ENCODE measurements at places on chromosomes 6 and 20.

GRCh38 chr6:47267301-47267700, 42.4 kb downstream of the TNFRSF21 start:
- no peak overlapping the region for H3K27ac ChIP-seq
- H3K36me3 ChIP-seq = no peaks in the 10 kb centered on the region
- H3K4me1 ChIP-seq = no peaks in the 10 kb centered on the region
- no peaks in the 10 kb centered on the region for H3K27me3 ChIP-seq
- H3K4me3 ChIP-seq = no peak overlapping the region
- DNase-seq = no peak

DNA sequence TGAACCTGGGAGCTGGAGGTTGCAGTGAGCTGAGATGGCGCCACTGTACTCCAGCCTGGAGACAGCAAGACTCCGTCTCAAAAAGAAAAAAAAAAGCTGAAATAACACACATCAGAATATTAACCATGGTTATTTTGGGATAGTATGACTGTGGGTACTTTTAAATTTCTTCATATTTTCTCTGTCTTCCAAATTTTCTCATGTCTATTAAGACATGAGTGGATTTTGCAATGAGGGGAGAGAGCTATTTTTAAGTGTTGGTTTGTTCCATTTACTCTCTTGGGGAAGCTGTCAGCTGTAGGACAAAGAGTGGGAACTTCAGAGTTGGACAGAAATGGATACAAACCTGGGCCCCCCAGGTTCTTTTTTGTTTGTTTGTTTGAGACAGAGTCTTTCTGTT, 10.3 kb downstream of the ADISSP start:
- no peak for DNase-seq
- H3K4me1 ChIP-seq = peaks cover 4% of the 10 kb centered on the region
- H3K27ac ChIP-seq = no peak overlapping the region
- no peaks in the 10 kb centered on the region for H3K27me3 ChIP-seq
- peaks cover 15% of the 10 kb centered on the region for H3K36me3 ChIP-seq

- H3K27ac ChIP-seq = no peak overlapping the region
- H3K36me3 ChIP-seq = peaks cover 3% of the 10 kb centered on the region
- no peaks in the 10 kb centered on the region for H3K27me3 ChIP-seq
Observed at GRCh38 chr20:35269055-35269781, 8.7 kb downstream of the MMP24OS start.

- no peak for DNase-seq
- H3K4me1 ChIP-seq = no peaks in the 10 kb centered on the region
- peaks cover 6% of the 10 kb centered on the region for H3K27me3 ChIP-seq
Observed at GRCh38 chr6:150667977-150668716, 68.5 kb downstream of the PLEKHG1 start.

- no peaks in the 10 kb centered on the region for H3K36me3 ChIP-seq
- peaks cover 31% of the 10 kb centered on the region for H3K4me1 ChIP-seq
- peaks cover under 1% of the 10 kb centered on the region for H3K27me3 ChIP-seq
Observed at GRCh38 chr6:128655978-128656498, 135.6 kb upstream of the PTPRK start.

DNA sequence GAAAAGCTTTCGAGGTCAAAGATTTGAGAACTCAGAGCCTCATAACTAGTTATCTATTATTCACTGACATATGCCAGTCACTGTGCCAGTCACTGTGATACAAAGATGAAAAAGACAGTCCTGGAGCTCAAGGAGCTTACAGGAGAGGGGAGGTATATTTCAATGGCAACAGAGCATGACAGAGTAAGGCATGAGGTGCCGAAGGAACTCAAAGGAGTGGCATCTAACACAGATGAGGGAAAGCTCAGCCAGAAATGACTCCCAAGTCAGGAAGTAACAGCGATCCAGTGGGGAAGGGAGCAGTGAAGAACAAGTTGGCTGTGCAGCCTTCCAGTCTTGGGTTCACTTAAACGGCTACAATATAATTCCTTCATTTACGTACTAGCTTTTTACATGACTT, 46.6 kb downstream of the DTNBP1 start:
- no peak for DNase-seq
- H3K27ac ChIP-seq = no peak overlapping the region
- H3K36me3 ChIP-seq = peaks cover 25% of the 10 kb centered on the region
- H3K4me1 ChIP-seq = peaks cover 26% of the 10 kb centered on the region

DNA sequence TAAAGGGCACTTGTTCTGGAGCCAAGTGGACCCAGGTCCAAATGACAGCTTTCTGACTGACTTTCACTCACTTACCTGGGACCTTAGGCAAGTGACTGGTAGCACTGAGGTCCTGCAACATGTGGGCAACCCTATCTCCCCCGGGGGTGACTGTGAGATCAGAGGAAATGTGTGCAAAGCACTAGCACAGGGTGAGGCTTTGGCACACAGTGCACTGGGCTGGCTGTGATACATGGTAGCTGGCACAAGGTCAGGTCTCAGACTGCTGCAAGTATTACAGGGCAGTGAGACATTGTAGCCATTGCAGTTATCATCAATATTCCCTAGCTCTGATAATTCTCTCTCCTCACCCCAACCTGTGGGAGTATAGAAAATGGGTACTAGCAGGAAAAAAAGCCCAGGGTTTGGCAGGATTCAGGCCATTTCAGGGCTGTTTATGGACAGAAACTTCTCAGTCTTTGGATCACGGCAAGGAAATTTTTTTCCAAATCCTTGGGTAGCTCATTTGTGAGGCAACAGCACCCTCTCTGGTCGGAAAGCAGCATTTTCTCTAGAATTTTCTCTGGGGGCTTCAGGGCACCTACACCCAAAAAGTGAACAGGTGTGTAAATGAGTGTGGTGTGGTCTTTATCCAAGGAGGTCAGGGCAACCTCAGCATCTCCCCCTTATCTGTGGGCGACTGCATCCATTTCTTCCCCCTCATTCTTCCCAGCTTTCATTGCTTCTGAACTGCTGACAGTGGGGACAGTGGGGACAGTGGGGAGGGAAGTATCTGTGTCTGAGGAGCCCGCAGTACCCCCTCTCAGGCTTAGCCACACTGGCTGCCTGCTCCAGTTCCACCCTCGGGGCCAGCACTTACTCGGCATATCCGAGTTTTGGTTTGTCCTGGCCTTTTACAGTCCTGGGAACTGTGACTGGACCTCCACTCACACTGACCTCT, 148.7 kb upstream of the PHACTR3 start:
- H3K4me1 ChIP-seq = no peaks in the 10 kb centered on the region
- peaks cover 2% of the 10 kb centered on the region for H3K27me3 ChIP-seq
- H3K36me3 ChIP-seq = no peaks in the 10 kb centered on the region
- DNase-seq = no peak

GRCh38 chr20:4156411-4156810, 141.1 kb upstream of the RNF24 start:
- no peak overlapping the region for H3K4me3 ChIP-seq
- DNase-seq = no peak
- no peak overlapping the region for H3K27ac ChIP-seq
- H3K27me3 ChIP-seq = peaks cover 14% of the 10 kb centered on the region
- peaks cover 2% of the 10 kb centered on the region for H3K4me1 ChIP-seq

DNA sequence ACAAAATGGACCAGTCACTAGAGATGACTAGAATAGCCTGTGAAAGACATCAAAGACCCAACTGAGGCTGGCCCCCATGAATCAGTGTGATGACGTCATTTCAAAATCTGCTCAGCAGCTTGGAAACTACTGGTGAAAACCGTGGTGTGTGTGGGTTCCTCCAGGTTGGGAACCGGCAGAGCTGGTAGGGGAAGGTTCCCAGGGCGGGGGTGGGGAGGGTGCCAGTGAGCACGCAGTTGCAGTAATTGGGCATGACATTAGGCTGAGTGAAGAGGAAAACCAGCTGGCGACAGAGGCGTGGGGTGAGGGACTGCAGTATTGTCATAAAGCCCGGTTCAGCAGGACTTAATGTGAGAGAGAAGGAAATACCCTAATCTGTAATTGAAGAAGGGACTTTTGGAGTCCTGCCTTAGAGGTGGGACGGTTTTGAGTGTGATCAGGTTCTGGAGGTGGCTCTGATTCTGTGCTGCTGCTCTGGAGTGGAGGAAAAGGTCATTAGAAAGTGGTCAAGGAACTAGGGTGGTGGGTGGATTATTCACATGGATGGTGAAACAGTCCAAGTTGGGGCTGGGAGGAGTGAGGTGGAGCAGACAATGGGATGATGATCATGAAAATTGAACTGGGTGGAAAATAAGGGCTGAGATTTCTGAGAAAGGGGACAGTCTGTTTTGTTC, 52.0 kb upstream of the MTHFD1L start:
- H3K27ac ChIP-seq = peak overlapping the region; percentile 85
- peaks cover 23% of the 10 kb centered on the region for H3K4me1 ChIP-seq
- DNase-seq = peak; percentile 75
- peaks cover 25% of the 10 kb centered on the region for H3K27me3 ChIP-seq
- no peaks in the 10 kb centered on the region for H3K36me3 ChIP-seq

DNA sequence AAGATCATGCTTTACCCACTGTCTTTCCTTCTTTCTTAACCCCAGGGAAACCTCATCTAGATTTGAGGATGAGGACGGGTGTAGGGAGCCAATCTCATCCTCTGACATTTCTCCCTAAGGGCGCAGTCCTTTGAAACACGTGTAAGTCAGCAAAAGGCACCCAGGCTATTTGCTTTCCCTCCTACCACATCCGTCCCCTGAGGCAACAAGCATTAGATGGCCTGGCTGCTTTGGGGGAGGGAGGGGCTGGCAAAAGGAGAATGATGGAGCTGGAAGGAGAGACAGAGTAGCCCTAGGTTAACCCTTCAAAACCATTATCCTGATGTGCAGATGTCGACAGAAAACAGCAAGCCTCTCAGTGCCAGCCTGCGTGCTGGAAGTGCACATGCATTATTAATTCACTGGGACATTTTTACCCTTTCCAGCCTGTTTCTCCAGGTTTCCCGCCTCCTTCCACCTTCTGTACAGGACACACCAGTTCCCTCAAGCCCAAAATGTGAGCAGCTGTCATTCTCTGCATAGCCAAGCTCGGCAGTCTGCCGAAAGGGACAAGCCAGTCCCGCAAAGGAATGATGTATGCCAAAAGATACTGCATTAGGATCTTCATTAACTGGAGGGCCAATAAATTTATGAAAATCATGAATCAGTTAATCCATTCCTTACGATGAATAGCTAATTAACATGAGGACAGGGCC, 547.2 kb downstream of the CD83 start:
- H3K4me3 ChIP-seq = no peak overlapping the region
- no peaks in the 10 kb centered on the region for H3K36me3 ChIP-seq
- H3K4me1 ChIP-seq = peaks cover 21% of the 10 kb centered on the region
- peak; percentile 31 for DNase-seq

DNA sequence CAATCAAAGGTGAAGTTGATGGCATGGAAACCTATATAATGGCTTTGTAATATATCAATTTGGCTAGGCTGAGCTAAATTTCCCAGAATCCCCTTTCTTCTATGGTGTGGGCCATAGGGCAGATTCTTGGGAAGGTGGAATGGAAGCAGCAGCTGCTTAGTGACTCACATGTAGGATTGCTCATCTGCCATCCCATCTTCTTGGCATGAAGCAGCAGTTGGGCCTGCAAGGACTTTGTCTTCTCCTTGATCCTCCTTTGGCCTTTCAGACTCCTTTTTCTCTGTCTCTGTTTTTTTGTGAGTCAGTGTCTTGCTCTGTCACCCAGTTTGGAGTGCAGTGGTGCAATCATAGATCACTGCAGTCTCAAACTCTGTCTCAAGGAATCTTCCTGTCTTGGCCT, 52.6 kb upstream of the CEP162 start:
- H3K27ac ChIP-seq = no peak overlapping the region
- peaks cover 26% of the 10 kb centered on the region for H3K27me3 ChIP-seq
- H3K4me1 ChIP-seq = no peaks in the 10 kb centered on the region
- no peaks in the 10 kb centered on the region for H3K36me3 ChIP-seq
- no peak overlapping the region for H3K4me3 ChIP-seq

GRCh38 chr6:154535147-154535546, 24.7 kb upstream of the CNKSR3 start:
- H3K4me3 ChIP-seq = no peak overlapping the region
- H3K36me3 ChIP-seq = no peaks in the 10 kb centered on the region
- no peak for DNase-seq
- H3K27ac ChIP-seq = no peak overlapping the region
- no peaks in the 10 kb centered on the region for H3K27me3 ChIP-seq

GRCh38 chr6:54102238-54102637, 9.0 kb upstream of the MLIP start:
- H3K27ac ChIP-seq = no peak overlapping the region
- no peaks in the 10 kb centered on the region for H3K36me3 ChIP-seq
- DNase-seq = no peak

DNA sequence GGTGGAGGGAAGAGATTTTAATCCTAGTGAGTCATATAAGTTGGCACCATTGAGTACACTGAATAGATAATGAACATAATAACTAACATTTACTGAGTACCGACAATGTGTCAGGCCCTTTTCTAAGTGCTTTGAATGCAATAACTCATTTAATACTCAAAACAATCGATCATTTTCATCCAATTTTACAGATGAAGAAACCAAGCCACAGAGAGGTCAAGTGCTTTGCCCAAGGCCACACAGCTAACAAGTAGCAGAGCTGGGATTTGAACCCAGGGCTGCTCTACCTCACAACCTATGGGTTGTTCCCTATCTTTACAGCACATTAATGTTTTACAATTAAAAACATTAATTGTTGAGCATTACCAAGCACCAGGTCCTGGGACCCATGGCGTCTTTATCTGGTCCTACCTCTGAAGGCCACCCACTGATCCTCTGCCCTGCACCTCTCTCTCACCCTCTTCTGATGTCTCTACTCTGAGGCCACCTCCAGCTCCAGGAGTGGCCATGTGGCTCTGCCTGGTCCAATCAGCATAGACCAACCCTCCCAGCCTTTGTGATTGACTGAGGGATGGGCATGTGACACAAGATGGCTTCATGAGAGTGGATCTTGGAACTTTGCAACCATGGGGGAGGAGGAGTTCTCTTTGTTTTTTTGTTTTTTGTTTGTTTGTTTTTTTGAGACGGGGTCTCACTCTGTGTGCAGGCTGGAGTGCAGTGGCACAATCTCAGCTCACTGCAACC, 83.9 kb downstream of the KCNB1 start:
- DNase-seq = no peak
- no peak overlapping the region for H3K27ac ChIP-seq
- H3K27me3 ChIP-seq = no peaks in the 10 kb centered on the region
- no peaks in the 10 kb centered on the region for H3K4me1 ChIP-seq

DNA sequence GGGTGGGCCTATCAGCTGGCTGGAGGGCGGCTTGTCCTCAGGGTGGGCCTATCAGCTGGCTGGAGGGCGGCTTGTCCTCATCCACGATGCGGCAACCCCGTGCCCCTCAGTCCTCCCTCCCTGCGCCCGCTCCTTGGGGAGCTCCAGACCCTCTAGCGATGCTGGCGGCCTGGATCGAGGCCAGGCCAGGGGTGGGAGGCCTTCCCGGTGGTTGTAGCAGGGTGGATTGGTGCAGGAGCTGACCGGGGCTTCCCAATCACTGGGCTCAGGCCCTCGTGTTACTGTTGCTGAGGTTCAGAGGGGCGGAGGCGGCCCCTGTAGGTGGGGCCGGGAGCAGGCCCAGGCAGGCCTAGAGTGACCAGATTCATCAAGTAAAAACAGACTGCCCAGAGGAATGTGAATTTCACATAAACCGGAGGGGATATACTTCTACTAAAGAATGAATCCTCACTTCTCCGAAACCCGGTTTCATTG, 8.8 kb downstream of the SLC17A9 start:
- H3K36me3 ChIP-seq = no peaks in the 10 kb centered on the region
- peaks cover 17% of the 10 kb centered on the region for H3K4me1 ChIP-seq
- no peak for DNase-seq
- no peak overlapping the region for H3K27ac ChIP-seq
- H3K27me3 ChIP-seq = no peaks in the 10 kb centered on the region

GRCh38 chr6:157196391-157196790, 126.9 kb downstream of the TMEM242 start:
- no peak for DNase-seq
- peaks cover 16% of the 10 kb centered on the region for H3K36me3 ChIP-seq

- no peak within 1 kb of the TSS for H3K27ac ChIP-seq
- DNase-seq = no peak
- H3K27me3 ChIP-seq = peaks cover 48% of the 10 kb centered on the region
- H3K4me1 ChIP-seq = peaks cover 7% of the 10 kb centered on the region
- peak within 1 kb of the TSS; percentile 18 for H3K4me3 ChIP-seq
Observed at GRCh38 chr6:39314273-39314795, at the start of gene KCNK17. Gene KCNK17, minus strand, starts transcription at chr6:39314419. Its CDS starts 99 bp downstream, at chr6:39314320.

Measured in activated naive CD4-positive, alpha-beta T cell treated with anti-CD3 and anti-CD28 coated beads for 36 hours (primary cell).